ENCODE measurements at places on chromosomes 12 and 14.

DNA sequence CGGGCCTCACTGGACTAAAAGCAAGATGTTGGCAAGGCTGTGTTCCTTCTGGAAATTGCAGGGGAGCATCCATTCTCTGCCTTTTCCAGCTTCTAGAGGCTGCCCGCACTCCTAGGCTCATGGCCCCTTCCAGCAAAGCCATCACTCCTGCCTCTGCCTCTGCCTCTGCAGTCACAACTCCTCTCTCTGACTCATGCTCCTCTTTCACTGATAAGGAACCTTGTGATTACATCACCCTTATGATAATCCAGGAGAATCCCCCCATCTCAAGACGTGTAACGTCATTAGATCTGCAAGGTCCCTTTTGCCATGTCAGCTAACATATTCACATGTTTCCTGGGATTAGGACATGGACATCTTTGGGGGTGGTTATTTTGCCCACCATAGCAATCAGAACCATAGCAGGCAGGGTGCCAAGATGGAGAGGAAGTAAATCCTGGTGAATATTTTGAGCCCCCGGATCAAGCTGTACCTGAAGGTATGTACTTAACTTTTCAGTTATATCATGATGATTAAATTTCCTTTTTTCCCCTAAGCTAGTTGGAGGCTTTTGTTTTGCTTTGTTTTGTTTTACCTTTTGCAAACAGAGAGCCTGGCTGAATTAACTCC is 123.6 kb downstream of the SCARB1 start:
- no peak for DNase-seq

GRCh38 chr12:72076558-72076915 is 137.9 kb downstream of the TPH2 start:
- DNase-seq = no peak

DNA sequence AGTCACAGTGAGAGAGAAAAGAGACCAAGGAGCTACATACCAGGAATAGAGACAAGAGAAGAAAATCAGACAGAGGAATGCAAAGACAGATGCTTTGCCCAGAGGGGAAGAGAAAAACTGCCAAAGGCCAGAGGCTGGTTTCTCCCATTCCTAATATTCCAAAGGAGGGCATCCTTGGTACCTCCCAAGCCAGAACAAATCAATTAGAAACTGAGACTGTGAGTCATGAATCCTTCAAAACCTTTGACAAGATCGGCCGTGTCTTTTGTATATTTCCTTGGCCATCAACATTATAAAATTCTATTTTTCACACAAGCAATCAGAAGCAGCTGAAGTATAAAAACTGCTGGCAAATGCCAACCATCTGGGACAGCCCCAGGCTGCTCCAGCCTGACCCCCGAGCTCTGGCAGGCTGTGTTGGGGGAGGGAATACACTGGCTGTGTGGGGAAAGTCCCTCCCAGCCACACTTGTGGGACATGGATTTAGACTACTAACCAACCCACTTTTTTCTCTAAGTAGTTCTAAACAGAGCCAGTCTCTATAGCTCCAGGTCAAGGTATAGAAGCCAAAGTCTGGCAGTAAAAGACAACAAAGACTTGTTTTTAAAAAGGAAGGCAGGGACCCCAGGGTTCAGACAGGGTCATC is 13.7 kb downstream of the POMT2 start:
- no peak for DNase-seq

DNA sequence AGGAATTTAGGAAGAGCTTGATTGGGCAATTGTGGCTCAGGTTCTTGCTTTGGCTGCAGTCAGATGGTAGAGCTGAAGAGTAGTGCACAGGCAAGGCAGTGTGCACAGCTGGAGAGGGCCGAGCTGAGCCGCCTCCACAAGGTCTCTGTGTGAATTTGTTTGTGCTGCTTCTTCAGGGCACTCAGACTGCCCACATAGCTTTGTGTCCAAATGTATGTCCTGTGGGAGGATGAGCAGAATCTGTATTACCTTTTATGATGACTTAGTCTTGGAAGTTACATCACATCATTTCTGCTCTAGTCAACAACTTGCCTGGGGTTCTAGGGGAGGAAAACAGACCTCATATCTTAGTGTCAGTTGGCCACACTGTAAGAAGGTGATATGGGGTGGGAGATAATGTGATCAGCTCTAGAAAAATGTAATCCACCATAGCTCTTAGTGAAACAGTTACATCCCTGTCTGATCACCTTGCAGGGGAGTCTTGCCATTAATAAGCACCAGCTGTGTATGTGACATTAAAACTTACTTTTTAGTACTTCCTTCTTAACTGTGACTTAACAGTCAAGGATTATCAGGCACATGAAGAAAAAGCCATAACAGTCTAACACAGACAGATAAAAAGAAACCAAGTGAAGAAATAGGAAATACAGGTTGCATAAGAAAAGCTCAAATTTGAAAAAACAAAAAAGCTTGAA is 53.4 kb downstream of the RCOR1 start:
- DNase-seq = no peak

- peak; percentile 23 for DNase-seq
Measured at GRCh38 chr14:86491743-86492142, 961.8 kb downstream of the FLRT2 start.

DNA sequence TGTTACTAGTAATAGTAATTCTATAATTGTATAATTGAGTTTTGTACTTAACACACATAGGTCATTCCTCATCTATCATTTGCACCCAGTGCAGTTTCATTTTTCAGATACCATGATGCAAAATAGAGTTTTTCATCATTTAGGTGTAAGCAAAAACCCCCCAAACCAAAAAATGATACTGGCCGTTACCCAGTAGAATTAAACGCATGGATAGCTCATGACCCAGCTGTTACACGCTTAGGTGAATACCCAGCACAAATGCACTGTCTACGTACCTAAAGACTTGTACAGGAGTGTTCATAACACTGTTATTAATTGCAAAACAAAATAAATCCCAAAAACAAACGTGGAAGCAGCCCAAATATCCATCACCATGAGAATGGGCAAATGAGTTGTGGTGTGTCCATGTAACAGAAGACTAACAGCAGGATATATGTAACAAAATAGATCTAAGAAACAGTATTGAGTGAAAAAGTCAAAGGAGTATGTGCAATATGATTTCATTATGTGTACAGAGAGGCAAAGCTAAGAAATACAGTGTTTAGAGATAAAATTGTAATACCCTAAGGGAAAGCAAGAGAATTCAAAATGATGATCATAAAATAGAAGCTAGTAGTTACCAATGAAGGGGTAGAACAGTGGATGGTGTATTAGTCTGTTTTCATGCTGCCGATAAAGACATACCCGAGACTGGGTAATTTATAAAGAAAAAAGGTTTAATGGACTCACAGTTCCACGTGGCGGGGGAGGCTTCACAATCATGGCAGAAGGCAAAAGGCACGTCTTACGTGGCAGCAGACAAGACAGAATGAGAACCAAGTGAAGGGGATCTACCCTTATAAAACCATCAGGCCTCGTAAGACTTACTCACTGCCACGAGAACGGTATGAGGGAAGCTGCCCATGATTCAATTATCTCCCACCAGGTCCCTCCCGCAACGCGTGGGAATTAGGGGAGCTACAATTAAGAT is 49.8 kb downstream of the EID3 start:
- DNase-seq = no peak

DNA sequence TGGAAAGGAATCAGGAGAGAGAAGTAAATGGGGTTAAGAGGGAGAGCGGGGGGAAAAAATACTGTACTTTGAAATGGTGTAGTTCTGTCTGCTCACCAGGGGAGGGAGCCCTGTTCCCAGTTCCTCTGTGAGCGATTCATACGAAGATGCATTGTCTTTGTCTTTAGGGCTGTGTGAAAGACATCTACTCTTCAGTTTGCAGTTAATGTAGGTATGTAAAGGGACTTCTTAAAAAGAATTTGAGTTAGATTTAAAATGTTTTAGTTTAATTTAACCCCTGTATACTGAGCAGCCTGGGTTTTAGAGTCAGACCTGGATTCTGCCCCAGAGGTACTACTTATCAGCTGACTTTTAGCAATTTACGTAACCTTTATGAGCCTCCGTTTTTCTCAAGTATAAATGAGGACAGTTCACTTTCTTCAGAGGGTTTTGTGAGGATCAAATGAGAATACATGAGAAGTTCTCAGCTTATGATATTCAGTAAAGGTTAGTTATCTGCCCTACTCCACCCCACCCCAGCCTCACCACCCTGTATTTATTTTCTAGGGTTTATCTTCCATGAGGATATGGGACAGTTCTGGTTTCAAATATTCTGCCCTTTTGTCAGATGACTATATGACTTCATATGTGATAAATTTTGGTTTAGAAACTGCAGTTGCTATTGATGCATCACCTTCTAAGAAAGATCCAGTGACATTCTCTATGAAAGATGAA is 82.5 kb upstream of the EVL start:
- peak; percentile 44 for DNase-seq

- no peak for DNase-seq
Measured at GRCh38 chr14:60265163-60265562, 16.1 kb downstream of the PPM1A start.

DNA sequence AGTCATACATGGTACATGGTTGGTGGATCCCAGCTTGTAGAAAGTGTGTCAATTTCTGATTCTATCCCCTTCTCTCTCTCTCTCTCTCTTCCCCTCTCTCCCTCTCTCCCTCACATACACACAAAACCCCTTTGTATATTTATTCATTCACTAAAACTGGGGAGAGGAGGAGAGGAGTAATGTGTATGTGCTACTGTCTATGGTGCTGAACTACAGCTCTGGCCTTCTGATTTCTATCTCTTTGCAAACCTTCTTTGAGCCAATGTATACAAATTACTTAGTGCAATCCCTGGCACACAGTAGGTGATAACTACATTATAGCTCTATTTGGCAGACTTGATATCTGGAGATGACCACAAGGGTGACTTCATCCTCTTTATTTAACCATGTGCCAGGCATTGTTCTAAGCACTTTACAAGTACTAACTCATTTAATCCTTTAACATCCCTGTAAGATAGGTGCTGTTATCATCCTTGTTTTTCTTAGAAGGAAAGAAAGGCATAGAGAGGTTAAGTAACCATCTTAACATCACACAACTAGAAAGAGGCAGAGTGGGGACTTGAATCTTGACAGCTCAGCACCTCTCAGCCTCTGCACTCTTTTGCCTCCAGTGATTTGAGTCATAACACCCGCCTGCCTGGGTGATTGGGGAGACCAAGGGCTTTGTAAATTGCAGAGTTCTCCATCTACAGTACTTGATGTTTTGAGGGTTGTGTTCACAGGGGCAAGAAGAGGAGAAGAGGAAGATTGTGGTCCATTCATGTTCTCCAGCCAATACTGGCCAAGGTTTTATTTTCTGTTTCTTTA is 21.3 kb downstream of the RPH3A start:
- no peak for DNase-seq

- DNase-seq = no peak
Measured at GRCh38 chr12:50780013-50780412, 16.1 kb downstream of the ATF1 start.

DNA sequence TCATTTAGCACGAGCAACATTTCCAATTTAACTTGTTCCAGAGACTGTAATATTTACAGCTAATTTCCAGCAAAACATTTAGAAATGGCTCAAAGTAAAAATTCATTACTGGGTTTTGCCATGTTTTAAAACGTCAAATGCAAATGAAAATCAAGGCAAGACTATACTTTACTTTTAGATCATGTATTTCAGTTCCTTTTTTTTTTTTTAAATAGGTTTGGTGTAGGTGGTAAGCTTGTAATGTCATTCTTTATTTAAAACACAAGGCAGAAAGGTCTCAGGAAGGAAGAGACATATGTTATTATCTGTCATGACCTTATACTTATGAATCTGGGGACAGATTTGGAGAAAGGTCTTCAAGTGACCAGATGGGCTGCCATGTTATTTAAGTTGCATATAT is 54.1 kb downstream of the GRIP1 start:
- no peak for DNase-seq

GRCh38 chr14:60506985-60507829 is 1.7 kb upstream of the SIX6 start:
- DNase-seq = no peak

DNA sequence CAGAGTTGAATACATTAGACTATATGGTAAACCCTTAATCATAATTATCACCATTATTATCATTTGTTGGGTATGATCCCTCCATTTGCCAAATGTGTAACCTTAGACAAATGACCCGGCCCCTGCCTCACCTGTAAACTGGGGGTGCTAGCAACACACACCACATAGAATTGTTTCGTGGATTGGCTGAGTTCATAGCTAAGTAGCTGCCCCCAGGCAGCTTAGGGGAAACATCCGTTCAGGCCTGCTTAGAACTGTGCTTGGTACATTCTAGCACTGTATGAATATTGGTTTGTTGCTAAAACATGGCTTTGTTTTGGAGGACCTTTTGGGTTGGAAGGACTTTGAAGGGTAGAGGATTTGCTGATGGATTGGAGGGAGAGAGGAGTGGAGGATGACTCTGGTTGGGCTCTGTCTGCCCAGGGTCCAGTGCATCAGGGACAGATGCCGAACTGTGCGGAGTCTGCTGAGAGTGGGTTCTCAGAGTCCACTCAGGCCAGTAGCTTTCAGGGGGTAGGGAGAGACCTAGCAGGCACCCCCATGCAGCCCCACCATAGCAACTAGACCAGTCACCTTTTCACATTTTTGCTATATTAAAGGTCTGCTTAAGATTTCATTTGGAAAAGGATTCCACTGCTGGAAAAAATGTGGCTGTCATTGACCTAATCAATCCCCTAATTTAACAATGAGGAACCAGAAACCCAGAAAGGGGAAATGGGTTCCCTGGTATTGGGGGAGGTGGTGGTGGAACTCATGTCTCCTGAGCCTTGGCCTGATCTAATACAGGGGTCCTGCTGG is 2.2 kb downstream of the RIN3 start:
- DNase-seq = no peak

DNA sequence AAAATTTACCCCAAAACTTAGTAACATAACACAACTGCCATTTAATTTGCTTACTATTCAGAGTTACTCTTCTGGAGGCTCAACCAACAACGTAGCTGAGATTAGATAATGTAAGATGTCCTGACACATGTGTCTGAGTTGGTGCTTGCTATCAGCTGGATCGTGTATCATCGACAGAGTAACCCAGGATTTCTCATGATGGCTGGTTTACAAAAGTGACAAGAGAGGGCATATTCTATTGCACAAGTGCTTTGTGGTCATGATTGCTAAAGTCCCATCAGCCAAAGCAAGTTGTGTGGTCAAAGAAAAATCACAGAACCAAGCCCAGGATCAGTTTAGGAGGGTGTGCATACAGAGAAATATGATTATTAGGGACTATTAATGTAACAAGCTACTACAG is 73.4 kb downstream of the CAPZA3 start:
- no peak for DNase-seq

DNA sequence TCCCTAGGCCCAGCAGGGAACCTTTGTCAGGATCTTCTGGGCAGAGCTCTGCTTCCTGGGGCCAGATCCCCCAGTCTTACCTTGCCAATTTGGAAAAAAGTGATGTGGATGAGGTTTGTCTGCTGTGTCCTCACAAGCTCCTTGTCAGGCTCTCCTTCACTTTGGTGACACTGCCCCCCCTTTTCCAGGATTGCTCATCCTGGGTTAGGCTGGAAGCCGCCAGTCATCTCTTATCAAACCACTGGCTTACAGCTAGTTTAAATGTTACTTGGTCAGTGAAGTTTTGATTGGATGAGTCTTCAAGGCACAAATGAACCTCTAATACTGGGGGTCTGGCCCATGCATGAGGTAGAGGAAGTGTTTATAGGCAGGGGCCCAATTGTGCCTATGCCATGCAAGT is 15.3 kb downstream of the NYNRIN start:
- no peak for DNase-seq

GRCh38 chr14:104515811-104516780 is 63.5 kb upstream of the C14orf180 start:
- DNase-seq = no peak

All from MM.1S (cell line).